ENCODE measurements at places on chromosomes 5 and 9. TPM values are rescaled to one million over a fixed set of nuclear protein-coding genes. Genes with fewer than 3 reads are reported as not detected.

- no peak overlapping the region for H3K4me3 ChIP-seq
- no peaks in the 10 kb centered on the region for H3K4me1 ChIP-seq
- no peak for DNase-seq
- H3K27ac ChIP-seq: no peak overlapping the region
These were observed 61.0 kb downstream of the SPEF2 start for GRCh38 chr5:35678661-35679060.

- peaks cover 35% of the 10 kb centered on the region for H3K36me3 ChIP-seq
- no peak overlapping the region for H3K27ac ChIP-seq
- H3K27me3 ChIP-seq: no peaks in the 10 kb centered on the region
- H3K4me3 ChIP-seq: no peak overlapping the region
- H3K4me1 ChIP-seq: no peaks in the 10 kb centered on the region
These were observed 14.8 kb downstream of the AKNA start for GRCh38 chr9:114372921-114373448.

The CDH12 gene
- 0.02 TPM for polyA plus RNA-seq

DNA sequence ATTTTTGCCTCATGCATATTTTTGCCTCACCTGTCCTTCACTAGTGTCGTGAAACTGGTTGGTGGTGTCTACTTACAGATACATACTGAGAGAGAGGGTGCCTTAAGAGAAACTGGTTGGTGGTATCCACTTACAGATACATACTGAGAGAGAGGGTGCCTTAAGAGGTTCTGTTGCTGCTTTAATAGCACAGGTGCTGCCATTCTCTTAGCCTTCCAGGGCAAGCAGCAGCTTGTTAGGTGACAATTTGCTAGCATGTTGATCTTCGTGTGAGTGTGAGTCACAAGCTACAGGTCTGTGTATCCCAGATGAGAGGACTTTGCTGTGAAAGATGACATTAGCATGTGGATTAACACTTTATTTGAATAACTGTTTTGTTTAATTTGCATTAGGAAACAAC lies 1.4 kb downstream of the PTTG1 start:
- H3K4me1 ChIP-seq: peaks cover 38% of the 10 kb centered on the region
- DNase-seq: no peak
- no peaks in the 10 kb centered on the region for H3K36me3 ChIP-seq
- no peak overlapping the region for H3K4me3 ChIP-seq
